ENCODE measurements at places on chromosomes 16 and 17.

DNA sequence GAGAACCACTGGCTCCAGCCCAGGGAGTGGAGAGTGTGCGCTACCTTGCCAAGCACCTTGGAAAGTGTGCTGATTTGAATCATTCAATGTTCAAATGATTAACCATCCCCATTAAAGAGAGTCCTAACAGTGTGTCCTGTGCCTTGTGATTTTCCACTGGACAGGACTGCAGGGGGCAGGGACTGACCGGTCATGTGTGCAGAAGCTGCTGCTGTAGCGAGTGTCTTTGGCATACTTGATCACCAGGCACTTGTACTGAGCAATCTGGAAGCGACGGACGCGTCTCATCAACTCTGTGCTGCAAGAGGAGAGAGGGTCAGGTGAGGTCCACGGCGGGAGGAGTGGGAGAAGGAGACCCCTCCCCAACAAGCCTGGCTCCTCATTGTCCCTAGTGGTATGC, 2.0 kb downstream of the TK1 start:
- no peak for DNase-seq

- no peak for DNase-seq
Observed at GRCh38 chr17:82449883-82450356, 632 bp downstream of the CYBC1 start.

GRCh38 chr16:31897283-31897682, 23.7 kb downstream of the ZNF267 start:
- DNase-seq: no peak

- no peak for DNase-seq
Observed at GRCh38 chr17:28151001-28151400, 108.5 kb downstream of the NLK start.

GRCh38 chr17:54900457-54901229, at the start of gene TOM1L1:
TSS of gene TOM1L1 (plus strand) at chr17:54900852. CDS start at chr17:54900866, 14 bp downstream.
- peak; percentile 89 for DNase-seq

DNA sequence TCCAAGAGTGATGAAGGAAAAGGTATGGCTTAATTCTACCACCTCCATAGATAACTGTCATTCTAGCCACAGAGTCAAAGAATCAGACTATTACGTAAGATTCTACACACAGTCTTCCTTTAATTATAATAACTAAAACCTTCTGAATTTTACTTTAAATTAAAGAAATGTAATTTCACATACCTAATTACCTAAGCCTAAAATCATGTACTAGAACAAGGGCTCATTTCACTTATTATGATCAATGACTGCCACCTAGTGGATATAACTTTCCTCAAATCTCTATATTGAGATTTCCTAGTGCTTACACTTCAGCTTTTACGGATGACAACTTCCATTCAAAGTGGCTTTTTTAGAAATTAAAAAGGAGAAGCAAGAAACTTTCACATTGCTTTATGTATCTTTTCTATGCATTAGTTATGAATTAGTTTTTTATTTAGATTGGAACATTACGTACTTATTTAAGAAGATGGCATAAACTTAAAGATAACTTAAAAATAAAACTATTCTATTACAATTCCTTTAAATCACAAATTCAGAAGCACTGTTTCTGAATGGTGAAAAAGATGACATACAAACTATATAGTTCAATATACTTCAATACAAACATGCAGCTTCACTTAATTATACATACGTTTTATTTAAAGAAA, 18.2 kb upstream of the ABCA10 start:
- no peak for DNase-seq

DNA sequence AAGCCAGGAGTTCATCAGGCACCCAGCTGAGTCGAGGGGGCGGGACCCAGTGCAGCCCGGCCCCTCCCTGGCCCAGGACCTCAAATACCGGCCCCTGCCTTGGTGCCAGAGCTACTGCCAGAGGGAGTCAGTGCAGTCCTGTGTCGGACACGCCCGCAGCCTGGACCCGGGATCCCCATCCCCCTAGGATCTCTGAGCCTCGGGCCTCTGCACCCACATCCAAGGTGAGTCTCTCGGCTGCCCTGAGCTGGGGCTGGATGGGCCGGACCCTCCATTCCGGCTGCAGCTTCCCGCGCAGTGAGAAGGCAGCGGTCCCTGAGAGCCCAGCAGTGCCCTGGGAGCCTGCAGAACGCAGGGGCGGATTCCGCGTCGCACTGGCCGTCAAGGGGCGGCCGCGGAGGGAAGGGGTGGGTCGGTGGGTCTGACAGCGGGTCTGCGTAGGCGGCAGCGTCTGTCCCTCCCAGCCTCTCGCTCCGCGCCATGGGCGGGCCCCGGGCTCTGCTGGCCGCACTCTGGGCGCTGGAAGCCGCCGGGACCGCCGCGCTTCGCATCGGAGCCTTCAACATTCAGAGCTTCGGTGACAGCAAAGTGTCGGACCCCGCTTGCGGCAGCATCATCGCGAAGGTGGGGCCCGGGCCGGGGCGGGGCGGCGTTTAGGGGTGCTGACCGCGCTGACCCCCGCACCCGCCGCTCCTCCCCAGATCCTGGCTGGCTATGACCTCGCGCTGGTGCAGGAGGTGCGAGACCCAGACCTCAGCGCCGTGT, at the start of gene DNASE1L2:
DNASE1L2 (plus strand) TSS at position 108 of the 765 bp plus-strand sequence; CDS start at position 481, 373 bp downstream.
- no peak for DNase-seq

GRCh38 chr17:73696251-73696650, 52.0 kb upstream of the SDK2 start:
- DNase-seq: no peak

DNA sequence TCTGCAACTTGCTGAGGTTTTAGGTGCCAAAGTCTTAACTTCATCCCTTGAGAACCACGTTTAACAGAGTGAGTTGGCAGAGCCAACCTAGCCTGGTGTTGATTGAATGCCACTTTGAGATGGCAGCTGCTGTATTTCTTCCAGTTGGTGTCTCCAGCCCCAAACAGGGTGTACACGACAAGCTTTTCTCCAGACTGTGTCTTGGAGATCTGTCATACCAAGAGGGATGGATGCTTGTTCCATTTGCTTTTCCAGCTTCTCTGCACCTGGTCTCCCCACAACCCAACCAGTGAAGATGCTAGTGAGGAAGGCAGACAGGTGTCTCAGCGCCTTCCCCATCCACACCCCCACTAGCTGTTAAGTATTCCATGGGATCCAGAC, 141.1 kb upstream of the HS3ST2 start:
- DNase-seq: no peak

GRCh38 chr16:62678796-62679195, 642.6 kb upstream of the CDH8 start:
- DNase-seq: no peak

DNA sequence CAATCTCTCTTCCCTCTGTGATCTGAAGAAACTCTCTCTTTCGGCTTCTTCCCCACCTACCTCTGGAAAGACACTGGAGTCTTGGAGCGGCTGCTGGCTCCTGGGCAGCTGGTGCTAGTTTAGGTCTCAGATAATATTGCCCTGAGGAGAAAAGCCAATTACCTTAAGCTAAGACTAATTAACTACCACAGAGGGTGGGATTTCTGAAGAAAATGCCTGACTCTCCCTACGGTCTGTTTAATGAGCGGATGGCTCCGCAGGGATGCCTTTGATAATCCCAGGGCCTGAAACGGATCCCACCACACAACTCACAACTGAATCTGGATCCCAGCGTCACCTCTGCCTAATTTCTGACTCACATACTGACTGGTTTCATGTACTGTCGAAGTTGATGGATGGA, 127.0 kb upstream of the NLRP1 start:
- DNase-seq: no peak

DNA sequence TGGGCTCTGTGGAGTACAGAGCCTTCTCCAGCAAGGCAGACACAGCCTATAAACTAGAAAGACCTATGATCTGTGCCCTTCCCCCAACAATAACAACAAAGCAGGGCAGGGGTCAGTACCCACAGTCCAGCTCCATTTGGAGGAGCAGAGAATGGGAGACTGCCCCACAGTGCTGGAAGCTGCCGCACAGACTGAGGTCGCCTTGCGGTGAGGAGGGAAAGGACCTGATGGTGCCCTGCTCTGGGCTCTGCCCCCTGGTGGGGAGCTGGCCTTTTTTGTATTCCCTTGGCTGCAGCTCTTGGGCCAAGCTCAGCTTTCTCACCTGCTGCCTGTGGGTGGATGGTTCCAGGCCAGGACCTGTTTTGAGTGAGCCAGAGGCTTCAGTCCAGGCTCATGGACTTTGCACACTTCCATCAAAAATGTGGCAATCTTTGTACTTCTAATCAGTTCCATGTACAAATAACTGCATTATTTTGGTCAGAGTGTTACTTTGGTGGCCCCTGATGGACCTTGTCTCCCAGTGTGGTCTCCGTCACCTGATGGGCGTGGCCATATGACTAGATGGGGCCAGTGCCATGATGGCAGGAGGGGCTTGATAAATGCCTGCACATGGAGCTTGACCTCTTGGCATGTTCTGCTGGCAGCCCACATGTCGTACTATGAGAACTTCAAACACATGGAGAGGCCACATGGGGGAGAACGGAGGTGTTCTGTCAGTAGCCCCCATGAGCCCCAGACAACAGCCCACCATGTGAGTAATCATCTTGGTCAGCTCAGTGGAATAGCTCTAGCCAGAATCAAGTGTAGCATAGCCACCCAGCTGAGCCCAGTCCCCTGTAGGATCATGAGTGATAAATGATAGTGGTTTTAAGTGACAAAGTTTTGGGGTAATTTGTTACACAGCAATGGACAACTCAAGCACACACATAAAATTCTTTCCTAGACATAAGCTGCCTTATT, 24.2 kb downstream of the B9D1 start:
- DNase-seq: peak; percentile 73

- DNase-seq: no peak
Observed at GRCh38 chr17:1414001-1414574, 14.1 kb upstream of the YWHAE start.

GRCh38 chr16:27499659-27500055, 50.1 kb downstream of the GTF3C1 start:
- no peak for DNase-seq

DNA sequence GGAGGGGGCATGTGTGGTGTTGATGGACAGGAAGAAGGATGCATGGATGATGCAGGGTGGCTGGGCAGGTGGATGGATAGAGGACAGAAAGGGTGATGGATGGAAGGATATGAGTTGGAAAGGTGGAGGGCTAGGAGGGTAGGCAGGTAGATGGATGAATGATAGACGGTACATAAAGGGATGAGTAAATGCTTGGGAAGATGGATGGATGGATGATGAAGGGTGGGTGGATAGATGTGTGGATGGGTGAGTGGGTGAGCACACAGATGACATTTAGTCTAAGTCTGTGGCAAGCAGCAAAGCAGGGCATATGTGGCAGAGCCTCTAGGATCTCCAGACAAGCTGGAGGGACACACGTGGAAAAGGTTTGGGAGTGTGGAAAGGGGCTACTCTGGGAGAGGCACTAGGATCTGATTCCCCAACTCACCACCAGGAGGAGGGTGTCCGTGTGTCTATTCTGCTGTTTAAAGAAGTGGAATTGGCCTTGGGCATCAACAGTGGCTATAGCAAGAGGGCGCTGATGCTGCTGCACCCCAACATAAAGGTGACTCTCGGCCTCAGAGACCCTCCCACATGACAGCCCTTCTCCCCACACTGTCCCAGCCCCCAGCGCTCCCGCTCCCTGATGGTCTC, 8.2 kb downstream of the PLD2 start:
- DNase-seq: no peak

DNA sequence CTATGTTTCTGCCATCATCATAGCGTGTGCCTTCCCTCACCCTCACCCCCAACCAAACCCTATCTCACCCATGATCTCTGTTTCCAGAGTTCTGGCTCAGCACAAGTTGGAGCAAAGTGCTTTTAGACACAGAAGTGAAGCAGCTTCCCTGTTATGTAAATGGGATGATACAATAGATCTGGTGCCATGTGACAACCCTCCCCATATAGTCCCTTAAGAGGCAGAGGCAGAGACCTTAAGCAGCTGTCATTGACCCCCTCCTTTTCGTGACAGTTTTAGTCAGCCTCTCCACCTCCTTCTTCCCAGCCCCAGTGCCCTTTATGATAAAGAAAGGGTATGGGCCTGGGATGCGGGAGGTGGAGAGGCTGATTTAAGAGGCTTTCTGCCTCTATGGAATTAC, 40.3 kb upstream of the MED13 start:
- DNase-seq: no peak

DNA sequence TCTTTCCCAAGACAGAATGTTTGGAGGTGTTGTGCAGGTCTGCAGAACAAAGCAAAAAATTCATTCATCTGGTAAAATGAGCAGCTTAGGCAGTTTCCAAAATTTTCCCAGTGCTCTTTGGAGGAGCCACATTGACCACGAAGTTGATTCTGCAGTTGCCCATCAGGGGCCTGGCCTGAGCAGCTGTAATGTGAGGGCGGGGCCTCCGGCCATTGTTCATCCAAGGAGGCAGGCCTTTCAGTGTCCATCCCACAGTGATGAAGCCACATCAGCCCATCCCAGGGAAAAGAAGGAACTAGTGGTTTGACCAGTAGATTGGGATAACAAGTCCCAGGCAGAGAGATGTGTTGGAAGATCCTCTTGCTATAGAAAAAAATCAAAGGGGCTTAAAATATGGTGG, 10.1 kb downstream of the UBFD1 start:
- no peak for DNase-seq

DNA sequence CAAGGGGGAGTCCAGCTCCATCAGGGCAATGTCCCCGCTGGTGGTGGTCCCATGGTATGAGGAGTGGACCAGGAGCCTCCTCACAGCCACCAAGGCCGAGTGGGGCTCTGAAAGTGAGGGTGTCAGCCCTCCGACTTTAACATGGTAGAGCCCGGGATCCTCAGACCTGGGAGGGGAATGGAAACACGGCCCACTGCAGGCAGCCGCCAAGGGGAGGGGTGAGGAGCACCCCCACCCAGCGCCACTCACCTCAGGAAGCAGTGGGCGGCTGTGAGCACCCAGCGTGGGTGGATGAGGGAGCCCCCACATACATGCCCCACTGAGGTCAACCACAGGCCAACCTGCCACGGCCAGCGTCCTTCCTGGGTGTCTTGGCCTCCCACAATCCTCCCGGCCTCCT, 10.8 kb downstream of the ZG16B start:
- no peak for DNase-seq

GRCh38 chr17:15957206-15957605, 12.3 kb downstream of the ADORA2B start:
- no peak for DNase-seq

- no peak for DNase-seq
Observed at GRCh38 chr17:73610331-73610911, 33.8 kb downstream of the SDK2 start.

GRCh38 chr17:47999582-47999981, 28.7 kb downstream of the CDK5RAP3 start:
- no peak for DNase-seq

GRCh38 chr17:73519011-73519410, 125.2 kb downstream of the SDK2 start:
- no peak for DNase-seq

DNA sequence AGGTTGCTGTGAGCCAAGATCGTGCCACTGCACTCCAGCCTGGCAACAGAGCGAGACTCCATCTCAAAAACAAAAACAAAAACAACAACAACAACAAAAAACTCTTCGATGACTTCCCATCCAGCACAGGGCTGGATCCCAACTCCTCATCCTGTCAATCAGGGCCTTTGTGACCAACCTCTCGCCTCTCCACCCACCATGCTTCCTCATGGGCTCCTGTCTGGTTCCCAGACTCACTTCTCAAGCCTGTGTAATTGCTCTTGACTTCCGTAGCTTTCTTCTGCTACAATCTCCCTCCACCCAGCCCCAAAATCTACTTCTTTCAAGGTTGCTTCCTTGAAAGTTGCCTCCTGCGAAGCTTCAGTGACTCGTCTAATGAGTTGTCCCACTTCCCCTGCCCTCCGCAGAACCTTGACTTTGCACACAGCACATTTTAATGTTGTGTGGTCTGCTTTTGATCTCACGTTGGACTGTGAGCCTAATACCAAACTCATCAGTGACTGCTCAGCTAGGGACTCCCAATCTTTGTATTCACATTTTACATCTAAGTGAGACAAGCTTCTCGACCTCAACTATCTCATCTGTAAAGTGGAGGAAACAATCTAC, 936 bp upstream of the RASL10B start:
- no peak for DNase-seq

All from transverse colon (tissue), 4 donors.